ENCODE measurements at places on chromosomes 12 and 14. TPM values are rescaled to one million over a fixed set of nuclear protein-coding genes. Genes with fewer than 3 reads are reported as not detected.

The LRFN5 gene
- not detected for total RNA-seq

The RTN1 gene
- not detected for total RNA-seq

The CCDC196 gene
- total RNA-seq, result not detected

The KRR1 gene
- 144 TPM for total RNA-seq

The ASPG gene
- not detected for total RNA-seq

- no peak for DNase-seq
- H3K36me3 ChIP-seq, result no peaks in the 10 kb centered on the region
- H3K27ac ChIP-seq, result no peak overlapping the region
- peaks cover 4% of the 10 kb centered on the region for H3K4me1 ChIP-seq
Observed at GRCh38 chr14:96580566-96580965, 78.4 kb downstream of the PAPOLA start.

GRCh38 chr12:43291516-43291915 lies 260.5 kb downstream of the ADAMTS20 start:
- no peak for DNase-seq
- no peaks in the 10 kb centered on the region for H3K4me1 ChIP-seq
- H3K27ac ChIP-seq, result no peak overlapping the region
- H3K4me3 ChIP-seq, result no peak overlapping the region

- peak overlapping the region; percentile 40 for H3K4me3 ChIP-seq
- H3K36me3 ChIP-seq, result peaks cover 6% of the 10 kb centered on the region
- DNase-seq, result no peak
Observed at GRCh38 chr14:100062590-100062989, 2.6 kb upstream of the EVL start.

- no peak overlapping the region for H3K27ac ChIP-seq
- no peak overlapping the region for H3K4me3 ChIP-seq
- H3K4me1 ChIP-seq, result peaks cover 27% of the 10 kb centered on the region
- no peak for DNase-seq
Observed at GRCh38 chr12:52590021-52590420, 11.2 kb downstream of the KRT72 start.

GRCh38 chr12:12007001-12007712 lies 63.6 kb upstream of the BCL2L14 start:
- H3K36me3 ChIP-seq, result no peaks in the 10 kb centered on the region
- H3K27ac ChIP-seq, result peak overlapping the region; percentile 76
- no peaks in the 10 kb centered on the region for H3K27me3 ChIP-seq

All from CD4-positive, alpha-beta T cell (primary cell).